ENCODE measurements at places on chromosomes 2 and 18.

GRCh38 chr2:231200805-231201474 is 2.5 kb downstream of the ARMC9 start:
- DNase-seq = peak; percentile 29

GRCh38 chr2:196971574-196972279 is 45.2 kb upstream of the PGAP1 start:
- DNase-seq = no peak

DNA sequence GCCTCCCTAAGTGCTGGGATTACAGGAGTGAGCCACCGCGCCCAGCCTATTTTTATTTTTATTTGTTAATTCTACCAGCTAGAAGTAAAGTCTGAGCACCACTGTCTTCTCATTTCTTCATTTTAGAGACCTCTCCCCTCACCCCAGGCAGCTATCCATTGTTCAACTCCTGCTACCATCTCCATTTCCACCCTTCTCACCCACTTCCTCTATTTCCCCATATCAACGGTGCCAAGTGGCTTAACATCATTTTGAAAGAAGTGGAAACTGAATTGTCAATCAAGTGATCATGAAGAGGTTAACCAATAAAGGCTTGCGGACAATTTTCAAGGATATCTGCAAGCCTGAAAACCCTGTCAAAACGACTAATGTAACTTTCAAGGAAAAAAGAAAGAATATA is 323.1 kb downstream of the NBAS start:
- DNase-seq = no peak

DNA sequence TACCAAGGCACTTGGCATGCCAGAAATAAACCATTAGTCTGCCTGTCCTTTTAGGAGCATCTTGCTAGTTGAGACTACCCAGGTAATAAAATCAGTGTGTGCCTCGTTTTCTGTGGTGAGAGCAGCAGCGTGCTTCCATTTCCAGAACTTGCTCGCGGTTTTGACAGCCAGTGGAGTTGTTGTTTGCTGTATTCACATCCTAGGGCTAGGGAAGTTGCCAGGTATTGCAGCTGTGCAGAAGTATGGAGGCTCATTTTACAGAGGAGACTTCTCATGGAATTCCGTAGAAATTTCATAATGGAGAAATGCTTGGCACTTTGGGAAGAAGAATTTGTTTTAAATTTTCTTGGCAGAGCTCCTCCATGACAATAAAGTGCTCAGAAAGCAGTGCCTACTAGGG is 1355.1 kb upstream of the ZEB2 start:
- no peak for DNase-seq

DNA sequence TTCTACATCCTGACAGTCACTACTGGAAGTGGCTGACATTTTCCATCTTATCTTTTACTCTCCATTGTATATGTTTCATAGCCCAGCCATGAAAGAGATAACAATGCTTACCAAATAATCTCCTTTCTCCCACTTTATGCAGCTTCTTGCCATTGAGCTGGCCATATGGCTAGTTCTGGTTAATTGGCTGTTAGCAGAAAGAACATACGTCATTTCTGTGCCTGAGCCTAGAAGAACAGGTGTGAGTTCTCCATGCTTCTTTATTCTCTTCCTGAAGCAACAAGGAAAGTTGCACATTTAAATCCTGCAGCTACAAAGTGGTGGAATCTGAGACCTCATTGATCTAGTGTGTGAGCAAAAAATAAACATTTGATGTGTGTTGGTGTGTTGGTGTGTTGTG is 82.0 kb upstream of the FSHR start:
- DNase-seq = no peak

- DNase-seq = peak; percentile 10
Measured at GRCh38 chr2:148725564-148725963, 81.0 kb downstream of the EPC2 start.

- DNase-seq = peak; percentile 40
Measured at GRCh38 chr2:60116161-60116875, 437.1 kb downstream of the BCL11A start.

DNA sequence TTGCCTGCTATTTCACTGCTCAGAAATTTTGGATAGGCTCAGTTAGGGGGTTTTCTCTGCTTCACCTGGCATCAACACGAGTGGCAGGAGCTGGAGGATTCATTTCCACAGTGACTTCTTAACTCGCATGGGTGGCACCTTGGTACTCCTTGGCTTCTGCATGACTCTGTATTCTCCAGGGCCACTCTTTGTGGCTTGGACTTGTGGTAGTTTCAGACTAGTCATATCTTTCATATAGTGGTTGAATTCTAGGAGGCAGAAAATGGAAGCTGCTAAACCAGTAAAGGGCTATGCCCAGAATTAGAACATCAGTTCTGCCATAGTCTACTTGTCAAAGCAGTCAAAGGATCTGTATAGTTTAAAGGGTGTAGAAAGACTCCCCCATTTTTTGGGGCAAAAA is 6.8 kb downstream of the MAIP1 start:
- no peak for DNase-seq

DNA sequence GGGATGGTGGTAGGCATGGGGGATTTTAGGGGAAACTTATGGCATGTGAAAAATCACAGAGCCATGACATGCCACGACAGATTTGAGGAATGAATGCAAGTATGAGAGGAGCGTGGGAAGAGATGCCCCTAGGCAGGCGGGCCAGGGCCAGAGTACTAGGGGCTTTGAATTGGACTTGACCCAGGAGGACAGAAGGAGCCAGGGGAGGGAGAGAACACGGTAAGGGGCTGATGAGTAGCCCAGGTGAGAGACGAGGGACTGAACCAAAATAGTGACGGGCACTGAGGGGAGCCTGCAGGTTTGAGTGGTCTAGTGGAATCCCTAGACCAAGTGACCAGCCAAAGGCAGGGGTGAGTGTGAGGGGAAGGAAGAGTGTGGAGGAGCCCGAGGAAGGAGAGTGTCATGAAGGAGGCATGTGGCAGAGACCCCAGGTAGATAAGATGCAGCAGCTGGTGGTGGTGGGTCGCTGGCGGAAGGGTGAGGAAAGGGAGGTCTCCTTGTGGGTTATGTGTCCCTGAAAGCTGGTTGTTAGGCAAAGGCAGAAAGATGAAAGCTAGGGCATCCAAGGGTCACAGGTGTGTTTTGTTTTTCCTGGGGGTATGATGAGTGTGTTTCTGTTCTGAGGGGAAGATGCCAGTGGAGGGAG is 48.7 kb downstream of the ZBTB7C start:
- no peak for DNase-seq

GRCh38 chr2:5329763-5330162 is 362.4 kb upstream of the SOX11 start:
- DNase-seq = no peak

DNA sequence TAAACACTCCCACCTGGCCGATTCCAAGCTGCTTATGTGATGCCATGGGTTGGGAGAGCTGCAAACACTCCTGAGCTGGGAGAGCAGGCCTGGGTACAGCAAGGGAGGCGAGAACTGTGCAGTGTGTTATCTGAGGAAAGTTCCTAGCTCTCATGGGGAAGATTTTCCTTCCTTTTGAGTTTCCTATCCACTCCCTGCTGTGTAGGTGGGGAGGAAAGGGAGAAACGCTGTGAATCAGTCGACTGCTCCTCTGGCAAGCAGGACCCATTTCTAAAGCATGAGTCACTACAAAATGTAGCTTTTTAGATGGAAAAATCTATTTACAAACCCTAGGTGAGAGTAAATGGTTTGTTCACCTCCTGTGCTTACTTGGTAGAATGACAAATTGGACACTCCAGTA is 80.4 kb downstream of the SH3RF3 start:
- DNase-seq = no peak

- DNase-seq = peak; percentile 29
Measured at GRCh38 chr2:11947956-11948355, 201.5 kb downstream of the LPIN1 start.

- no peak for DNase-seq
Measured at GRCh38 chr2:27736031-27736889, 35.3 kb upstream of the MRPL33 start.

DNA sequence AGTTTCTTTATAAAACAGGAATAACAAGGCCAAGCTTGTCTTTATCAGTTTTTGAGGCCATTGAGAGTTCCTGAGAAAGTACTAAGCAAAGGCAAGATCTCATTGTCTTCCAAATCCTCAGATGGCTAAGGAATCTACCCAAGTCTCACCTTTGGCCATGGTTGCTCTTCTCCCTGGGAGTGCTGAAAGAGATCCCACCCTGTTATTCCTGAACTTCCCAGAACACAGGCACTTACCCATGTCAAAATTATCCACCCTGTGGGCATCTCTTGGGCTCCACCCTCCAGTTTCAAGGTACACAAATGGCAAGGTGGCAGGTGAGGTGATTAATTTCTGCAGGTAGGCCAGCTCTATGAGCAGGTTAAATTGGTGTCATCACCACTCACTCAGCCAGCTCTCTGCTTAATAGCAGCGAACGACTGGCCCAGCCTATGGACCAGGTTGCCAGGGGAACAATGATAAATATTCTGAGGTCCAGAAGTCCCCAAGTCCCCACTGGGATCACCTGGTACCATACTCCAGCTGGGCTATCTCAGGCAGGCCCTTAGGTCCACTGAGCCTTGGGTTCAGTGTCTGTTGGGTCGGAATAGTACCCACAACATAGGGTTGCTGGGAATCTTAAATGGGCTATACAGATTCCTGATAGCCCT is 2.3 kb upstream of the SPRED2 start:
- DNase-seq = no peak

- DNase-seq = peak; percentile 80
Measured at GRCh38 chr2:68909793-68910674, 38.8 kb upstream of the BMP10 start.

DNA sequence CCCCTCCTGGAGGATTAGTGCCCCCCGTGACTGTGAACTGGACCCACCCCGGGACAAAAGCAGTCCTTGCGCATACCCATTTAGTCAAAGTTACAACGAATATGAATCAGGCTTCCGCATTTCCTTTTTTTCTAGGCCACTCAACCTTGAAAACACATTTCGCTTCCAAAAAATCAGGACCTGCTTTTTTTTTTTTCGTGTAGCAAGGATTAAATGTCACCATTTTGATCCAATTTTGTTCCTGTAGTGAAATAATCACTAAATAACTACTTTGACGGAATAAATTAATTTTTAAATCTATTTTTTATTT is 464 bp upstream of the FTCDNL1 start:
- DNase-seq = peak; percentile 77

- no peak for DNase-seq
Measured at GRCh38 chr18:32734442-32734841, 38.4 kb downstream of the KLHL14 start.

- DNase-seq = no peak
Measured at GRCh38 chr18:27772081-27772480, 404.8 kb downstream of the CDH2 start.

GRCh38 chr2:69993048-69993565 is 31.7 kb upstream of the ASPRV1 start:
- DNase-seq = no peak

DNA sequence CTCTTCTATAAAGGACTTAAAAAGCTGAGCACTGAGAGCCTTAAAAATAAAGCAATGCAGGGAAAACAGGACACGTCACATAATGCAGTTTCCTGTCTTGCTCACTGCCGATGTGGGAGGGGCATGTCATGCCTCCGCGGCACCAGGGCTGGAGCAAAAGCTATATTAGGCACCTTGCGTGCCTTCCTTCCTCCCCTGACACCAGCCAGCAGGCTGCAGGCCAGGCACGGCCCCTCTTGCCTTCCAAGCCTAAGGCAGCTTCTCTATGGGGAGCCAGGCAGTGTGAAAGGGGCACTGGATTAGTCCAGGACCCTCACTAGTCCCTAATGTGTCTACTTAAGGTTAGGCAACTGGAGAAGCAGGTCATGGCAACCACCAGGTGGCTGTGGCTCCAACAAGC is 26.3 kb downstream of the MRPL35 start:
- DNase-seq = peak; percentile 91

DNA sequence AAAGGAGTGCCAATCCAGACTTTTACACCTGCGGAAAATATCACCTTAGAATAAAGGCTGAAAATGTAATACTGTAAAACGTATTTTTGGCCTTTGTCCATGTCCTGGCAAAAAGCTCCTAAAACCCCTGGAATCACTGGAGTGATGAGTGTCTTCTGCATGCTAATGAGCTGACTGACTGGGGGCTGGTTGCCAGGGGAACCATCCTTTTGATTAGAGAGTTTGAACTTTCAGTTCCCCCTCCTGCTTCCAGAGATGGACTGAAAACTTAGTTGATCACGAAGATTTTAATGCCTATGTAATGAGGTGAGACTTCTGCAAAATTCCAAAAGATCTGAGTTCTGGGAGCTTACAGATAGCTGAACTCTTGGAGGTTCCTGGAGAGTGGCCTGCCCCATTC is 20.5 kb downstream of the PUM2 start:
- DNase-seq = no peak

- DNase-seq = no peak
Measured at GRCh38 chr2:1687254-1687653, 57.1 kb downstream of the PXDN start.

GRCh38 chr2:12929758-12930157 is 213.0 kb downstream of the TRIB2 start:
- DNase-seq = no peak

- no peak for DNase-seq
Measured at GRCh38 chr2:215020283-215020682, 118.1 kb downstream of the ABCA12 start.

- no peak for DNase-seq
Measured at GRCh38 chr2:153557211-153557610, 78.6 kb upstream of the RPRM start.

- DNase-seq = no peak
Measured at GRCh38 chr2:660586-661359, 16.4 kb downstream of the TMEM18 start.

- DNase-seq = no peak
Measured at GRCh38 chr2:237663517-237664110, 36.2 kb downstream of the LRRFIP1 start.

DNA sequence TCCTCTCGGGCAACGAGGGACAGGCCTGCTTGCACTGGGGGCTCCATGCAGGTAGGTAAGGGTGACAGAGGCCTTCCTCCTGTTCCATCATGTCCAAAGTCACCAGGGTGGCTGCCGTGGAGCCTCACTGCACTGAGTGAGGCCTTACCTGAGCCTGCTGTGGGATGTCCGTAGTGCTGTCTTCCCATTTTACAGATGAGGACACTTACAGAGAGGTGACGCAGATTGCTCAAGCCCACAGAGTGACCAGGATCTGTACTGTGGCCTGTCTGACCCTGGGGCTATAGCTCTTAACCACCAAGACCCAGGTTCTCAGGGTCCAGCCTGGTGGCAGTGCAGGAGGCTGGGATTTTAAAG is 5.4 kb downstream of the ATOH8 start:
- no peak for DNase-seq

- no peak for DNase-seq
Measured at GRCh38 chr18:68797871-68798270, at the start of gene CCDC102B. CCDC102B (plus strand) TSS chr18:68798080; CDS start chr18:68836764, 38,684 bp downstream.

- no peak for DNase-seq
Measured at GRCh38 chr2:88885275-88885674, 193.8 kb downstream of the RPIA start.

- no peak for DNase-seq
Measured at GRCh38 chr18:74172697-74173433, 24.5 kb downstream of the TIMM21 start.

- DNase-seq = no peak
Measured at GRCh38 chr2:153047220-153047619, 328.8 kb downstream of the ARL6IP6 start.

DNA sequence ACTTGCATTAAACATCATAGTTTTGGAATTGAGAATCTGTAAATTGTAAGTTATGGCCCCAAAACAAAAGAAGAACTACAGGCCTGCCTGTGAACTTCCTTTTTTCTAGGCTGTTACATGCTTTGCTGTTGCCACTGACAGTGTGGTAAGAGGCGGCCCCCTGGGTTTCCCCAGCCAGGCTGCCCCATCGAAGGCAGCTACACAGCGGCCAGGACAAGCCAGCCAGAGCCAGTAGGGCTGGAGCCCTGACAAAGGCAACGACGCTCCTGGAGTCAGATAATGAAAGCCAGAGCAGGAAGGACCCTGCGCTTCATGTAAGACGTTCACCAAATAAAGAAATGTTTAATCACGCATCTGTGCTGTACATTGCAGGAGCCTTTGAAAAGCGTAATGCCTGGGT is 55.0 kb downstream of the ANKRD44 start:
- peak; percentile 95 for DNase-seq

Measured in suppressor macrophage treated with lipopolysaccharide for 1 hour (primary cell).